Spleen (tissue), 13 donors: ENCODE measurements at places on chromosomes 12 and 14. TPM values are rescaled to one million over a fixed set of nuclear protein-coding genes. Genes with fewer than 3 reads are reported as not detected.

The SLCO1B1 gene
- total RNA-seq = not detected

GRCh38 chr14:89793367-89793716, 161.2 kb downstream of the EFCAB11 start:
- DNase-seq = no peak

DNA sequence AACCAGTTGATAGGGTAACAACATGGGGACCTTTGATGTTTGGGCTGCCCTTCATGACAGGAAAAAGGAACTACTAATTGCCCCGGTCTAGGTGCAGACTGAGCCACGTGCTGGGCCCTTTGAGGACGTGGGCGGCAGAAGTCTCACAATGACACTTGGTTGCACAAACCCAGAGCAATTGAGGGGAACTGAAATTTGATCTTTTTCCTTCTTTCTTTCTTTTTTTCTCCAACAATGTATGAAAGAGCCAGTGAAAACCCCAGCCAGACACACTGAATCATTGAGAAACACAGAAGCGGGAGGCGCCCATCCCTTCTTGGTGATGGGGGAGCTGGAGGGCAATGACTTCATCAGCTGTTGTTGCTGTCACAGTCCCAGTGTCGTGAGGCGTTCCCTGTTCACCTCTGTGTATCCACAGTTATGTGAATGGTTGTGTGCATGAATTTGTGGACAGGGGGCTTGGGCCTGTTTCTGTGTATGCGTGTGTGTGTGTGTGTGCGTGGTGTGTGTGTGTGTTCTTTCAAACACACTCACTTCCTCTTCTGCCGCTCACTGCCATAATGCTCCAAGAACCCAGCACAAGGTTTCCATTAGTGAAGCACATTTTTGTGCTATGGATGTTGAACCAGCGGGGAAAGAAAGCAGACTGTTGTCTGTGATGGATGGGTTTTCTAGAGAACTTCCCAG, 137.5 kb upstream of the CCND2 start:
- peak; percentile 87 for DNase-seq

The CCDC92 gene
- 36.7 TPM for total RNA-seq

The LRRC43 gene
- 1.3 TPM for total RNA-seq

DNA sequence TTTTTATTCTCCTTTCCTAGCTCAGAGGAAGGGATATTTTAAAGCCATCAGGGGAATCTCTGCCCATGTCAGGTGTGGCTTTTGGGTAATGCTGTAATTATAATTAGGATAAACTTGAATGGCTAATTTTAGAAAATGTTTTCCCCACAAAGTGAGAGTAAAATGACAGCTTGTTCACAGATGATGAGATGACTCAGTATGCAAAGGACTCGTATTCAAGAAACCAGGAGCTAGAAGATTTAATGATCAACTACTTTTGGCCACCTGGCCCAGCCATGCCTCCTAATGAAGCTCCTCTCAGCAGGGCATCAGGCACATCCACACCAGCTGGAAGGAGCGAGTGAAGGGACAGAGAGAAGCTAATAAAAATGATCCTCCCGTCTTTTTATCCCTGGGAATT, 29.0 kb upstream of the PLEKHG7 start:
- no peak for DNase-seq
